ENCODE measurements at places on chromosomes 7 and 10.

- no peak for DNase-seq
Measured at GRCh38 chr7:70383066-70383782, 748.7 kb upstream of the GALNT17 start.

GRCh38 chr7:47330561-47331178, 251.2 kb downstream of the TNS3 start:
- no peak for DNase-seq

- DNase-seq, result no peak
Measured at GRCh38 chr10:127805950-127806349, 69.0 kb downstream of the FOXI2 start.

GRCh38 chr7:152709287-152710152, 33.6 kb upstream of the XRCC2 start:
- DNase-seq, result no peak

DNA sequence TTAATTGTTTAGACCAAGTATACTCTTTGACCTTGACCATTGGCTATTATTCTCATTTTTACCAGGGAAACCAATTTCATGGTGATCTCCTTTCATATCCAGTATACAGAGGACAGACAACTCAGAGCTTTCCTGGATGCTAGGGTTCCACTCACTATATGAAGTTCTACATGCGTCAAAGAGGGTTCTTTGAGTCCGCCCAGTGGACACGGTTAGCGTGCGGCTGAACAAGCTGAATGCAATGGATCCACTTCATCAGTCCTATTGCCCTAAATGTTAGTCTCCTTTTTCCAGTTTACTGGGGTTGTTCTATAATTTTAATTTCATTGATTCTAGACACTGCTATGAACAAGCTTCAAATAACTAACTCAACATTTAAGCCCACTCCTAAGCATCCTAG, 162.4 kb upstream of the PCLO start:
- no peak for DNase-seq

DNA sequence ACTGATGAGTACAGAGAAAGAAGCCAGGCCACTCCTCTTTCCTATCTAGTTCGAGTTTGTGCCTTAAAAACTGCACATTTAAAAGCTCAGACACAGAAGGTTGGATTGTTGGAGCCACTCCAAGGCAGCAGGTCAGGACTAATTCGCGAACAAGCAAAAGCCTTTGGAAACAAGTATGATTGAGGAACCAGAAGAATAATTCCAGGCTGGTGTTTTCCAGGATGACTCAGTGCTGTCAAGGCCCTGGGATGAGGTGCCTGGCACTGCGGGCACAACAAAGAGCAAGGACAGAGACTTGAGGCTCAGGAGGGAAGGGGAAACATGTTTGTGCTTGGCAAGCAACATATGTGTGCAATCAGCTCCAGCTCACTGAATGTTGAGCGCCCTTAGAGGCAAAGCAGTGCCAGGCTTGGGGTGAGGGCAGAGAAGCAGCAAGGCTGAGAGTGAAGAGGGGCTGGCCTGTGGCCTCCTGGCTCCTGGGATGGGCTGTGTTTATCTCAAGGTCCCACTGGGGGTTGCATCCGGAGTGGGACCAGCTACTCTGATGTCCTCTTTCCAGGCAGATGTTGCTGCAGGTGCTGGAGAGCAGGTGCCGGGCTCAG, 44.1 kb downstream of the VSTM4 start:
- no peak for DNase-seq
